Cortex of kidney (tissue), 1 donor: ENCODE measurements at places on chromosomes 11 and 22.

- no peak for DNase-seq
These were observed 33.6 kb downstream of the NEU3 start for GRCh38 chr11:75022296-75022695.

DNA sequence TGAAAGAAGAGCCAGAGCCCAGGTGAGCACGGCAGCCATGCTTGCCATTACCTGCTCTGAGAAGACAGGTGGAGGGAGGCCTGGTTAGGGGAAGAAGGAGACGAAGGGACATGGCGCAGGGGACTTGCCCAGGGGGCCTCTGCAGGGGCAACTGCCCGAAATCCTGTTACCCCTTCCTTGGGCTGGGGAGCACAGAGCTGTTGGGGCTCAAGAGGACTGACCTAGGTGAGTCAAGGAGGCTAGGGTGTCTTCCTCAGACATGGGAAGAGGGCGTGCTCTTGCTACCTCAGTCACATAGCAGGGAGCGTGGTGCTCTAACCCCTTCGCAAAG, at the start of gene APOA5:
TSS of gene APOA5 (minus strand) at position 67 of the 331 bp plus-strand sequence. CDS start at position 48, 19 bp downstream.
- no peak for DNase-seq

- no peak for DNase-seq
These were observed 33.3 kb downstream of the AMPD3 start for GRCh38 chr11:10488121-10488933.

GRCh38 chr11:93967258-93967657, 53.9 kb upstream of the HEPHL1 start:
- no peak for DNase-seq

DNA sequence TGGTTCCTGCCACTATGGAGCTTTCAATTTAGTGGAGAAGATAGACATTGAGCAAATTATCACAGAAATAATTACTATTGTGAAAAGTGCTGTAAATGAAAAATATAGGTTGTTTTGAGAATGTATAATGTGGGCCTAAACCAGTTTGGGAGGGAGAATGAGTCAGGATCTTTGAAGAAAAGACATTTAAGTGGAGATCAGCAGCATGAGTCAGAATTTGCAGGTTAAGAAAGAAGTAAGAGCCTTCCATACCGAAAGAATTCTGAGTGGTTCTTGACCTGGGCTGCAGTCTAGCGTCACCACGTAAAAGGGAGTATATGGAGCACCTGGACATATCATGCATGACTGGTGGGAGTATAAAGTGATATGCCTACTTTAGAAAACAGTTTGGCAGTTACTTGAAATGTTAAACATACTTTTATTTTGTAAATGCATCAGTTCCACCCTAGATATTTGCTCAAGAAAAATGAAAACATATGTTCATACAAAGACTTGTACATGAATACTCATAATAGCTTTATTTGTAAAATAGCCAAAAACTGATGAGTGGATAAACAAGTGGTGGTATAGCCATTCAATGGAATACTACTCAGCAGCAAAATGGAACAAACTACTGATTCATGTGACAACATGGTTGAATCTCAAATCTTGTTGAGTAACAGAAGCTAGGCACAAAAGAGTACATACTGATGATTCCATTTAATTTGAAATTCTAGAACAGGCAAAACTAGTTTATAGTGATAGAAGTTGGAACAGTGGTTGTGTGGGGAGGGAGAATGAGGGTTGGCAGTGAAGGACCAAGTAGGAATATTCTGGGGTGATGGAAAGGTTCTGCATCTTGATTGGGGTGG, 99.2 kb downstream of the STIM1 start:
- DNase-seq, result no peak

GRCh38 chr22:29690476-29690875, 29.3 kb upstream of the CABP7 start:
- no peak for DNase-seq

GRCh38 chr11:117186431-117186761, 7.9 kb downstream of the SIDT2 start:
- DNase-seq, result no peak

- no peak for DNase-seq
These were observed 17.6 kb downstream of the IL17REL start for GRCh38 chr22:49995041-49995360.
